Cardiac septum (tissue), 1 donor: ENCODE measurements at places on chromosomes 16 and 17.

GRCh38 chr16:88487920-88488851 lies 35.1 kb downstream of the ZFPM1 start:
- DNase-seq: no peak

DNA sequence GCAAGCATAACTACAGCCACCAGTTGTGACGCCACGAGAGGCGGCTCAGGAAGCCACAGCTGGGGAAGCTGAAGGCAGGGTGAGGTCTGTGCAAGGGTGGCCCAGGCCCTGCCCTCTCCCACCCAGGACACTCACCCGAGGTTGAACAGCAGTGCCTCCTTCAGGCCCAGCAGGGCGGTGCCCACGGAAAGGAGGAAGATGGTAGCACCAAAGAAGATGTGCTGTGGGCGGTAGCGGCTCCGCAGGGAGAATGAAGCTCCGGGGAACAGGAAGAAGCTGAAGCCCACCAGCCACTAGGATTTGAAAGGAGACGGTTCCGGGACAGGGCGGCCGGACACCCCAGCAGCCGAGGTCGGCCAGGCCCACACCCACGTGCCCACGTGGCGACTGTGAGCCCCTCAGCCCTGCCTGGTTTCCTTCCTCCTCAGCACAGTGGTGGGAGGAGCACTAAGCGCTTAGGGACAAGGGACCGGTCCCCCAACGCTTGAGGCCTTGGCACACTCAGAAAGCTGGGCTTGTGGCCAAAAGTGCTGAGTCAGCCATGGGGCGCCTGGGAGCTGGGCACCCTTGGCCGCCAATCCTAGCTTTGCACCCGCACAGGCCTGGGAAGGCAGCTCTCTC lies 11.0 kb downstream of the CYB561 start:
- peak; percentile 84 for DNase-seq

DNA sequence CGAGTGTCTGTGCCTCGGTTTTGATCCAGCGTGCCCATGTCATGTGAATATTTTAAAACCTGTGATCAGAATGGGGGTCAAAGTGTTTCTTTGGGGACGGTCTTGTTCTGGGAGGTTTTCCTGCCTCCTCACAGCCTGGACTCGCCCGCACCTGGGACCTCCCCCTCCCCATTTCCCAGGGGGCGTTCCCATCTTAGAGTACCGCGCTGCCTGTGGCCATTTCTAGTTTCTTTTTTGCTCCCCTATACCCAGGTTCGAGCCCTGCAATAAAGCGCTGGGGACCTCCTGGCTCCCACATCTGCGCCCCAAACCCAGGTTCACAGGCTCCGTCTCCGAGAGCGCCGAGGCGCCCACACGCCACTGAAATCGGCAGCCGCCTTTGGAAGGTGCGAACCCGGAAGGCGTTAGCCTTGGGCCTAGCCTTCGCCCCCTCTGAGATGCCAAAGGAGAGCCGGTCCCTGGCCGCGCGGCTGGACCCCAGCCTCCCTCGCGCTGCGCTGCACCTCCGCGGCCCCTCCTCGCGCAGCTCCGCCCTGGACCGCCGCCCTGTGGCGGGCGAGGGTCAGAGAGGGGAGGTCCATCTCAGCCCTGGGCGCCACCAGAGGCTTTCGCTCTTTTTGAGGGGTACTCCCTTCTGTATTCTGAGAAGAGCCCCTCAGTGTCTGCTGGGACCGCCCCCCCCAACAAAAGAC lies 1.7 kb downstream of the KCNJ12 start:
- DNase-seq: no peak

GRCh38 chr17:10628756-10629155 lies 28.4 kb downstream of the MYH3 start:
- DNase-seq: no peak

DNA sequence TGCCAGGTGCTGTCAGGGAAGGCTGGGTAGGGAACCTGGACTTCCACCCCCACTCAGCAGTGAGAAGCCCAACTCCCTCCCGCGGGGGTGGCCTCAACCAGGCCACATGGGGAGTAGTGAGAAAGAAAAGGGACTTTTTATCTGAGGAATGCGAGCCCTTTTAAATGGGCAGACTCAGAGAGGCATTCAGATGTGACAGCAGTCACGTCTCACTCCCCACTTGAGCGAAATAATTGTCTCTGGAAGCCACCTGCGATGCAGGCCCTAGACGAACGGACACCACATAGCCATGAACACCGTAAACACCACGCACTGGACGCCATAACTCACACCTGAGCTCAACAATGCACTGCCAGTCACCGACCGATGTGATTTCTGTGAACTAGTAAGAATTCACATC lies 11.9 kb upstream of the CD300E start:
- DNase-seq: no peak
